ENCODE measurements at places on chromosomes 5 and 9.

DNA sequence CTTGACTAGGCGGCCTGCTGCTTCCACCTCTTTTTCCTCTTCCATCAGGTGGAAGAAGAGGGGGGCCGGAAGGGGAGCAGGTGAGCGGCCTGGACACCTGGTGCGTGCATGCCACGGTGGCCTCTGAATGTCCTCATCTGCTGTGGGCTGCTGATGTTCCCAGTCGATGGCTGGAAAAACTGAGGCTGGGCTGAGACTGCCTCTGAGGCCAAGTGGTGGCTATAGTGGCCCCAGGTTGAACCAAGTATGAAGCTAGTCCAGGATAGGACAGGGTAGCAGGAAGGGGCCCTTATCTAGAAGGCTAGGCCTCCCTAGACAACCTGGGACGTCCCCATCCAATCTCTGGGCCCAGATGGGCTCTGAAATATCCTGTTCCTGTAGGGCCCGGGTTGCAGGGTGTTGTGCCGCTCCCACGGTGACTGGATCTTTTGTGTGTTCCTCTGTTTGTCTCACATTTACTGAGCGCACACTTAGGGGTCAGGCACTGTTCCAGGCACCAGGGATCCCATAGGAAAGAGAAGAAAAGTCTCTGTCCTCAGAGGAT lies 753 bp upstream of the NR5A1 start:
- DNase-seq: no peak

- DNase-seq: no peak
Observed at GRCh38 chr5:77844623-77845323, 68.6 kb upstream of the TBCA start.

DNA sequence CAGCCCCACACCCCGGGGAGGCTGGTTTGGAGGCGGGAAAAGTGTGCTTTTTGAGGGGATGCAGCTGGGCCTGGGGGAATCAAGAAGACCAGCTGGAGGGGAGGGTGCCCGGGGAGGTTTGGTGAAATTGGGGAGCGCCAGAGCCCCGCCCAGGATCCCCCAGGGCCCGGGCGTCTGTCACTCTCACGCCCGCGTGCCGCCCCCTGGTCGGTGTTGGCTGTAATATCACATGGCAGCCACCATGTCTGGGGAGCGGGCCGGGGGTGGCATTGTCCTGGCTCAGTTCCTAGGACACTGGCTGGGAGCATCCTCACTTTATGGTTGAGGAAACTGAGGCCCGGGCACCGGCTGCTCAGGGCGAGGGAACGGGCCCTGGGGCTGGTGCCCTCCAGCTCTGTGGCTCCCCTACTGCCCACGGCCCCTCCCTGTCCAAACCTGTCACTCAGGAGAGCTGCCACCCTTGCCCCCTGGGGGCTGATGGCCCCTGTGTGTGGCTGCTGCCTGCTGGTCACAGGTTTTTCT lies 27.5 kb downstream of the ASS1 start:
- DNase-seq: no peak

- no peak for DNase-seq
Observed at GRCh38 chr5:119706049-119706448, 76.7 kb downstream of the FAM170A start.
